M059J (cell line): ENCODE measurements at places on chromosomes 1 and 21.

GRCh38 chr21:41678924-41679318, 87.9 kb downstream of the RIPK4 start:
- peak; percentile 100 for DNase-seq

GRCh38 chr1:60573726-60574409, 500.3 kb upstream of the C1orf87 start:
- peak; percentile 19 for DNase-seq

GRCh38 chr1:21842606-21843162, 30.6 kb downstream of the LDLRAD2 start:
- no peak for DNase-seq

DNA sequence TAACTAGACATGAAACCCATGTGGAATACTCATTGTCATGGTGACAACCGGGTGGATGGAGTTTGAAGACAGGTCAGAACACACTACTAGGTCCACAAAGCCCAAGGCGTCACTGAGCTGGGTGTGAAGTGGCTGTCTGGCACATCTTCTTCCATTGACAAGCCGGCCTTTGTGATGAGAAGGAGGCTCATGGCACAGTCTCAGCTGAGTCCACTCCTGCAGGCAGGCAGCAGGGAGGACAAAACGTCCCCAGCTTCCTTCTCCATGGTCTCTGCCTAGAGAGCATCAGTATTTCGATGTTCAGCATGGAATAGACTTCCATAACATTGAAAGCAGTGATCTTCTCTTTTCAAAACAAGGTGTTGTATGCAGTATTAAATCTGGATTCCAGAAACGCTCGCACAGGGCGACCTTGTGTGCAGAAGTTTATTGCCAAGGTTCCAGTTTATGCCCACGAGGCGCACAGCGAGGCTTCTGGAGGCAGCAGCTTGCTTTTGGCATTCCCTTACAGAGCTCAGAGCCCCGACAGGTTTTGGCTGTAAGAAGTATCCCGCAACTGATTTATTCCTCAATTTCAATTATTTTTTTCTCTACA, 104.2 kb downstream of the SIM2 start:
- no peak for DNase-seq

DNA sequence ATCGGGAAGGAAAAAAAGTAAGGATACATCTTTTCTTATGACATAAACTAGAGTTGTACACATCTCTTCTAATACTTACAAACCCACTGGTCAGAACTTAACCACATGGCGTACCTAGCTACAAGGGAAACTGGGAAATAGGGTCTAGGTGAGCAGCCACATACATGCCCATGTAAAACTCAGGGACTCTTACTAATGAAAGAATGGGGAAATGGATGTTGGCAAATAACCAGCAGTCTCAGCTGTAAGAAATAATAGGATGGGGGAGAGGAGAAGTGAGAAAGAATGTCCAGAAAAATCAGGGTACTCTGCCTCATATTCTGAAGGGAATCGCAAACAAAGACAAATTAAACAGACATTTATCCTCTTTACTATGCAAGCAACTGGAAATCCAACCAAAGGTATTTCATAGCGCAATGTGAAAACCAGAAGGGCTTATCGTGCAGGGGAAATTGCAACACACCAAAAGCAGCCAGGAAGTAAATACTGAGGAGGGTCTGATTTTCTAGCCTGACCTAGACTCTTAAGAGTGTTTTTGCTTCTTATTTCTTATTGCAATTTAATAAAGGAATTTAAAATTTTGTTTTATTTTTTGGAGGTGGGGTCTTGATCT, 17.5 kb downstream of the GTF2B start:
- DNase-seq, result no peak

DNA sequence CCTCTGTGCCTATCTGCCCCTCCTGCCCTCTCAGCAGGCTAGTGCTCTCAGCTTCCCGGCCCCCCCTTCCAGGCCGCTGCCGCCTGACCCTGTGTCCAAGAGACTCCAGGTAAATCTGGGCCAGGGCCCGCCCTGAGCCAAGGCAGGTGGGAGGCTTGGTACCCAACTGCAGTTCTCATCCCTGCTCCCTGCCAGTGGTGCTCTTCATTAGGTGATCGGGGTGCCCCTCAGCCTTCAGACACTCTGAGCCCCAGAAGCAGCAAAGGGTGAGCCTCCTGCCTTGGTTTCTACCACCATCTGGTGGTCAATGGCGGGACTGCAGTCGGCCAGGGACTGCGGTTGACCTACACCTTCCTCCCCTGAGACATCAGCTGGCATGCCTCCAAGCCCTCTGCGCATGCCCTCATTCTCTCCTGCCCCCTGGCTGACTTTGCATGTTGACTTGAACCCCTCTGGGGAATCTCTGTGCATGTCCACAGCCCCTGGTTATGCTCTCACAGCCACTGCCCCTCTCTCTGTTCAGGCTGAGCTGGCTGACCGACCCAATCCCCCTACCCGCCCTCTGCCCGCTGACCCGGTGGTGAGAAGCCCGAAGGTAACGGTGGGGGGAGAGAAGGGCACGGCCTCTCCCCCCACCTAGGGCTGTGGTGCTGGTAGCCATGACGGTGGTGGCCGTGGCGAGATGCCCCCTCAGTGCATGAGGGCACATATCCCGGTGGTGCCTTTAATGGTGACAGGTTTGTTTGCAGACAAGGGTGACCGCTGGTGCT, 2.0 kb upstream of the EFNA4 start:
- peak; percentile 86 for DNase-seq

GRCh38 chr1:46302641-46303037, 777 bp downstream of the LRRC41 start:
- peak; percentile 36 for DNase-seq

GRCh38 chr1:77538956-77539518, 143.4 kb downstream of the ZZZ3 start:
- DNase-seq, result peak; percentile 92

GRCh38 chr1:6776895-6777294, 8.4 kb upstream of the CAMTA1 start:
- DNase-seq, result no peak

GRCh38 chr1:86507935-86508582, 38.8 kb upstream of the CLCA4 start:
- peak; percentile 49 for DNase-seq

DNA sequence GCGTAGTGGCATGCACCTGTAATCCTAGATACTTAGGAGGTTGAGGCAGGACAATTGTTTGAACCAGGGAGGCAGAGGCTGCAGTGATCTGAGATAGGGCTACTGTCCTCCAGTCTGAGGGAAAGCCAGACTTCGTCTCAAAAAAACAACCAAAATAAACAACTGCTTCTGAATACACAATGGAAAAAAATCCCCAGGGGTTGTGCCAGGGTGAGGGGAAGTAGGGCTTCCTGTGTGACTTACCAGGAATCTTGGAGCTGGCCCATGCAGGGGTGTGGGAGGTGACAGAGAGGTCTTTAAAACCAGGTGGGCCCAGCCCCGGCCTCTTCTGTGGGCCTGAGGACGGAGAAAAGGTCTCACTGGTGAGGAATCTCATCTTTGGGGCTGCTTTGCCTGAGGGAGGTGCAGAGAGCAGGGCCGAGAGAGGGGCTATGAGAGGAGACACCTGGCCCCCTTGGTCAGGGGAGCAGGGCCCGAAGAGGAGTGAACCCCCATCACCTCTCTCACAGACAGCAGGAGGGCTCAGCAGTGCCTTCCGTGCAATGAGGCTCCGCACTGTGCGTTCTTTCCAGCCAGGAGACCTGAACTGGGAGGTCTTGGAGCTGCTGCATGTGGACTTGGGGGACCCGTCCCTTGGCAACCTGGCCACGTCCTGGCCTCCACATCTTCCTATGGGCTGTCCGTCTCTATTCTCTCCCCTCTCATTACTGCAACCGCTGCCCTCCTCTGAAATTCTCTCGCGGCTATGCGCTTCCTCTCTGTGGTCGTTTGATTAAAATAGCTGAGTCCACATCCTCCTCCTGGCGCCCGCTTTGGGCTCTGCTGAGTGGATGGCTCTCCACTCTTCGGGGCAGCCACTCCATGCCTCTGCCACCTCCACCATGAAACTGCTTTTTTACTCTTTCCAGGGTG, 10.7 kb downstream of the PLA2G5 start:
- peak; percentile 36 for DNase-seq

DNA sequence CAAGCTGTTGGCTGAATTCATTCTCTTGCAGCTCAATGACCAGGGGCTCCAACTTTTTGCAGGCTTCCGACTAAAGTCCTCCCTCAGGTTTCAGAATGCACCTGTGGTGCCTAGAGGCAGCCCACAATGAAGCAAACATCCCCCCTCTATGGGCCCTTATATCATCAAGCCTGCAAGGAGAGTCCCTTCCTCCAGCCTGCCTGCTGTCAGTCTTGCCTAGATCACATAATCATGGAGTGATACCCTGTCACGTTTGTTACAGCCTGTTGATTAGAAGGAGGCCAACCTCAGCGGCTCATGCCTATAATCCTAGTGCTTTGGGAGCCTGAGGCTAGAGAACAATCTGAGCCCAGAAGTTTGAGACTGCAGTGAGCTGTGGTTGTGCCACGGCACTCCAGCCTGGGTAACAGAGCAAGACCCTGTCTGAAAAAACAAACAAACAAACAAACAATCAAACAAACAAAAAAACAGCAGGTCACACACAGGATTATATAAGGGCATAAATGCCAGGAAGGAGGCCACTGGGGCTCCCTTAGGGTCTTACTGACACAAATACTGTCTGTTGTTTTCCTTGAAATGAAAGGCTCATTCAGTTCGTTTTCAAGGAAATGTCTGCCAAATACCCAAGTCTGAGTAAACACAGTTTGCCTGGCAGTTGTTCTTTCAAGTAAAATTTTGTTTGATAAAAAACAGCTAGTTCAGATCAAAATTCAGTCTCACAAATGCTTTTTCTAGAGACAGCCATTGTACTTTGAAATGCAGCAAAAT, 4.7 kb upstream of the SPRR3 start:
- no peak for DNase-seq

- peak; percentile 98 for DNase-seq
Observed at GRCh38 chr1:68173936-68174737, 58.2 kb downstream of the WLS start.

GRCh38 chr1:167244244-167244643, 23.6 kb downstream of the POU2F1 start:
- no peak for DNase-seq

- DNase-seq, result no peak
Observed at GRCh38 chr21:35489389-35489980, 440.4 kb upstream of the RUNX1 start.

DNA sequence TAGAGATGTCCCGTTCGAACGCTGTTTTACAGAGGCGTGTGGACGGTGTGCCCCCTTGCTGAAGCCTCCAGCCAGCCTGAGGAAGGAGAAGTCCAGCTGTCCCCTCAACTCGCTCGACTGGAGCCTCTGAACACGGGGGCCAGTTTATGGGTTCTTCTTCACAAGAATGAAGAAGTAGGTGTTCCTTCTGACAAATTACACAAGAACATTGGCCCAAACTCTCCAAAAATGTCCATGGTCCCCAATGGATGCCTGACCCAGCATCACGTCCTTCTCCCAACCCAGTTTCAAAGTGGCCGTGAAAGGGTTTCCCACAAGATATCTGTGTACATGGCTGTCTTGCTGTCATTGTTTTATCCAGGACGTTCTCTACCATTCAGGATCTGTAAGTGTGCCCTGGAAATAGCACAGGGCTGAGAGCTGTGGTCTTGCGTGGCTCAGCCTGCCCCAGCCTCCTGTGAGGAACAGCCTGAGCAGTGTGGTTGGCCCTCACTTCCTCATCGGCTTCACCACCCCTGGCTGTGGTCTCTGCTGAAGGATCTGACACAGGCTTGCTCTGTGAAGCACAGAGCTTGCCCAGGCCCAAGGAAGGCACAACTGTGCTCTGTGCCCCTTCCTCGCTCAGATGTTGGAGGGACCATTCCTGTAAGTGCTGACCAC, 1.0 kb upstream of the S100B start:
- no peak for DNase-seq

- DNase-seq, result no peak
Observed at GRCh38 chr1:247111259-247111699, 7.1 kb upstream of the ZNF669 start.

GRCh38 chr21:32190493-32191144, 88.2 kb downstream of the MIS18A start:
- DNase-seq, result no peak

DNA sequence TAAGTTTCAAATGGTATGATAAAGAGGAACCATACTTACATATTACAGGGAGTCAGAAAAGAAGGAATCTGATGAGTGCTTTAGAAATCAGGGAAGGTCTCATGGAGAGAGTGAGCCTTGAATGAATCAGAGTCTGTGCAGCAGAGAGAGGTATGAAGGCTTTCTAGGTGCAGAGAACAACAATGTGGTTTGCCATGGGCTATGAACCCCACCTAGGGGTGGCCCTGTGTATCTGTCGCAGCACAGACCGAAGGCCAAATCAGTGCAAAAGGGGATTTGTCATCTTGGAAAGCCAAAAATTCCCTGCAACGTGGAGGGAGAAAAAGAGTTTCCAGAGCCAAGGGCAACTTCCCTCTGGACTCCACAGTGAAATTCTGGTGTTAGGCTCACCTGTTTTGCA, 3.5 kb downstream of the PAPPA2 start:
- peak; percentile 3 for DNase-seq

GRCh38 chr1:200729863-200730262, 8.8 kb upstream of the CAMSAP2 start:
- no peak for DNase-seq

GRCh38 chr1:149962736-149963135, 26.1 kb upstream of the MTMR11 start:
- DNase-seq, result peak; percentile 18

DNA sequence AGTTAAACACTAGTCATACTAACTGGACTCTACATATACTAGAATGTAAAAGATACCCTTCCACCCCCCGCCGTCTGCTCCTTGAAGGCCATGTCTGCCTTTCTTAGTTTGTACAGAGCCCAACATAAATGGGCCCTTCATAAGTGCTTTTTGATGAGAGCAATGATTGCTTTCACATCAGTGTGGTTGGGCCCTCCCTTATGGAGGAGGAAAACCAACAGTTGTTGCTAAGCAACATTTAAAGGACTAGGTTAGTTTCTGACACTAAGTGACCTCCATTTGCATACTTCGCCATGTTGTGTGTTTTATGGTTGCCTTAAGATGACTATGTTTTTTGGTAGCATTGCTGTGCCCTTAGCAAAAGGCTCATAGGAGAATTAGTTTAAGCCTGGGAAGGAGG, 182.0 kb upstream of the SGIP1 start:
- DNase-seq, result peak; percentile 40

DNA sequence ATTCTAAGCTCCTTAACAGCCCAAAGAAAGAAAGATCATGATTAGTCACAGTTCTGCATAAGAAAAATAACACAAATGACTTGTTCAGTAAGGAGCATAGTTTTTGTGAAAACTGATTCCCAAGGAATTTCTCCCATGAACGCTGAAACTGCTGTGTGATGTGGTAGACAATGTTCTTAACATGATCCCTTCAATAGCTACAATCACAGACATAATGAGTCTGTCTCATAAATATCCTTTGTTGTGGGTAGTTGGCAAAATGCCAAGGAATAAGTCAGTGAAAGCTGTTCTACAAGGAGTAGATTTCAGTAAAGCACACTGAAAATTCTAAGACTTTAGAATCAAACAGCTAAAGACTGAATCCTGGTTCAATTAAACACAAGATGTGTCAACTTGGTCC, 404.8 kb downstream of the HLX start:
- DNase-seq, result peak; percentile 72

- DNase-seq, result peak; percentile 61
Observed at GRCh38 chr21:32562426-32562825, 22.9 kb downstream of the TCP10L start.
